ENCODE measurements at places on chromosomes 1 and 21. TPM values are rescaled to one million over a fixed set of nuclear protein-coding genes. Genes with fewer than 3 reads are reported as not detected.

The GBP6 gene
- 0.05 TPM for polyA plus RNA-seq

The MIGA1 gene
- polyA plus RNA-seq = 22.1 TPM

GRCh38 chr1:40563266-40563665 lies 31.8 kb downstream of the ZNF684 start:
- no peak for DNase-seq

- DNase-seq = no peak
Observed at GRCh38 chr21:27694667-27695066, 727.8 kb upstream of the ADAMTS5 start.

GRCh38 chr21:46363698-46364097 lies 39.7 kb downstream of the PCNT start:
- DNase-seq = no peak

GRCh38 chr1:230831771-230832170 lies 36.5 kb downstream of the C1orf198 start:
- DNase-seq = no peak

The ERICH3 gene
- 0.76 TPM for polyA plus RNA-seq

The CCDC27 gene
- polyA plus RNA-seq = 0.27 TPM

DNA sequence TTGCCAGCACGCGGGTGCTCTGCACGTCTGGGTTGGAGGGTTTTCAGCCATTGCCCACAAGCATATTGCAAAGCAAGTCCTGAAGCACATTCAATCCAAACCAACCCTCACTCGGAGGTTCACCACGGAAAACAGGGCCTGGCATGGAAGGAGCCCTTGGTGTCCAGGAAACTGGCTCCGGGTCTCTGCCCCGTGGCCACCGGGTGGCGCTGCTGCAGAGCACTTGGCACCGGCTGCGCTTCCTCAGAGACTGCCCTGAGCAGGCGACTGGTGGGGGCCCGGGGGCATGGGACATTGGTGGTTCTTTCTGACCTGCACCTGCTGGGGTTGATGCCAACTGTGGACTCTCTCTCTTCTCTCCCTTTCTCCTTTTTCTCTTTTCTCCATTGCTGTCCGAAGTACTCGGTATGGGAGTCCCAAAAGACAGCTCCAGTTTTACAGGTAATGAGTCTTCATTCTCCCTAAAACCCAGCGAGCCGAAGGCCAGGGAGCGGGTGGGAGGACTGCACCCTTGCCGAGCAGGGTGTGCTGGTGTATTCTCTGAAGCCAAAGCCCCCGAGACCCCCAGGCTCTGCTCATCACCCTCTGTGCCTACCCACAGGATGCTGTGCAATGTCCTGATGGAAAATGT lies 4.1 kb upstream of the KCNAB2 start:
- DNase-seq = no peak

GRCh38 chr1:53460666-53461322 lies 1.6 kb downstream of the DMRTB1 start:
- DNase-seq = peak; percentile 24

The TACSTD2 gene
- polyA plus RNA-seq = 33.2 TPM

DNA sequence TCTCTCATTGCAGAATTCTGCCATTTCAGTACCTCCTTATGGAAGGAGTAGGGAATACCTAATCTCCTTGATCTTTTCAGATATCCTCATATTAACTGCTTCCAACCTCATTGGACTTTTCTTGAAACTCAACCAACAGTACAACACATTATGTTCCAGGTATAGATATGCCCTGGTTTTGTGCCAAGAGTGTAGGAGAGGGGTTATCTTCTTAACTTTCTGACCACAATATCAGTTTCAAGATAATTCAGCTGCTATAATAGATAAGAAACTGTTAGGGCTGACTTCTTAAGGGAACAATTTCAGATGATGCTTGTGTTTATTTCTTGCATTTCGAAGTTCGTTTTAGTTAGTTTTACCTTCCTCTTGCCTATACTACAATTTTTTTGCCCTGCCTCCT lies 2.1 kb upstream of the LPGAT1 start:
- DNase-seq = no peak

GRCh38 chr21:36080386-36080785 lies 10.6 kb downstream of the CBR1 start:
- DNase-seq = no peak

GRCh38 chr1:186374303-186375151 lies 526 bp downstream of the TPR start:
- DNase-seq = peak; percentile 18

- no peak for DNase-seq
Observed at GRCh38 chr1:234601301-234602017, 8.5 kb downstream of the IRF2BP2 start.

DNA sequence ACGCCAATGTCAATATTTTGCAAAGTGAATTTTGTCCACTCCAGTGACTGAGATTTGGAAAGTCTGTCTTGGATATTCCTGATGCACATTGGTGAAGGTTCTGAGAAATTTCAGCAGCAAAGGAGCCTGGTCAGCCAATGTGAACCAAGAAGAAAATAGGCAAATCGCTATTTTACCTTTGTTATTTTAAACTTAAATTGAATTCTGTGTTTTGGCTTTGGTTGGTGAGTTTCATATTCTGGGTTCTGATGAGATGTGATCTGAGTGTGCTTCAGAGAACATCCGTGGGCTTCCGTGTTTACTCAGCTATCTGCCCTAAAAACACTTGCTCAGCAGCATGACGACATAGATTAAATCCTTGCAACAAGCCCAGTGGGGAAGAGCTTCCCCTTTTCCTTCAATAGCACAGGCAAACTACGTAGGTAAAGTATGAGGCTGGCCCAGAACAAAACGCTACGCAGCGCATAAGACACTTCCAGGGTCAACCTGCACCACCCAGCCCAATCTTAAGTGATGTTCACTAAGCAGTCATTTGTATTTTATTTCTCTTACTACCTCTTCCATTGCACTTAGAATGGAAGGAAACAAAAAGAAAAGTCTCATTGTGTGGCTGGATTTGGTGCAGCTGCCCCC lies 176.4 kb upstream of the KAZN start:
- no peak for DNase-seq

The S100A7 gene
- not detected for polyA plus RNA-seq

The ZBTB8A gene
- 16.5 TPM for polyA plus RNA-seq

- no peak for DNase-seq
Observed at GRCh38 chr1:239260842-239261241, 125.5 kb upstream of the CHRM3 start.

The CFAP141 gene
- polyA plus RNA-seq = not detected

DNA sequence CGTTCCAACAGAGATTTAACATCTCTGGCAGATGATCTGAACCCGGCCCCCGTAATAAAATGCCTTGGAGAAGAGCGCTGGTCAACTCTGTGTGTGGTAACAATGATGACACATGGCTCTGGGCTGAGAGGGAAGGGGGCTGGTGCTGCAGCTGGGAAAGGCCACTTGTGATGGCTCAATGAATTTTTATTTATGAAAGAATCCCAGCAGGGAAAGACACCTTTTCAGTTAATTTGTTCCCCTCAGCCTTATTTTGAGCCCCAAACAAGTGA lies 59.4 kb downstream of the SYT6 start:
- DNase-seq = no peak

The COL11A1 gene
- polyA plus RNA-seq = 11.3 TPM

The ZNF691 gene
- polyA plus RNA-seq = 23.6 TPM

The CAMTA1 gene
- 89.2 TPM for polyA plus RNA-seq
